ENCODE measurements at places on chromosomes 1 and 21.

- no peak for DNase-seq
Observed at GRCh38 chr1:17682400-17682799, 72.7 kb upstream of the ACTL8 start.

- DNase-seq = no peak
Observed at GRCh38 chr1:238265866-238266265, 375.1 kb upstream of the ZP4 start.

DNA sequence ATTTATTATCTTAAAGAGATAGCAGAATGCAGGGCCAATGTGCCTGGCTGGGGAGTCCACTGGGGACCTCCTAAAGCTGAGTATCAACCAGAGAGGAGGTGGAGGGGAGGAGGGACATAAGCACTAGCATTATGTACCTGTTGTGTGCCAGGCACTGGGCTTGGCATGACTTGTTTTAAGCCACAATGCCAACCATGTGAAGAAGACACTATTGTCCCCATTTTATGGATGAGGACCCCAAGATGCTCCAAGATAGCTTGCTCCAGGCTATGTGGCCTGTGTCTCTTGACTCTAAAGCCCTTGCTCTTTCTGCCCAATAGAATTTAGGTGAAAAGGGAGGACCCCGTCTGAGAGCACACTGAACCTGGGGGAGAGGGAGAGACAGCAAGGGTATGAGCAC lies 111.3 kb downstream of the GLIS1 start:
- DNase-seq = no peak

- no peak for DNase-seq
Observed at GRCh38 chr1:30385246-30385995, 338.0 kb downstream of the MATN1 start.

GRCh38 chr1:160606611-160607010 lies 27.3 kb upstream of the CD84 start:
- DNase-seq = no peak

DNA sequence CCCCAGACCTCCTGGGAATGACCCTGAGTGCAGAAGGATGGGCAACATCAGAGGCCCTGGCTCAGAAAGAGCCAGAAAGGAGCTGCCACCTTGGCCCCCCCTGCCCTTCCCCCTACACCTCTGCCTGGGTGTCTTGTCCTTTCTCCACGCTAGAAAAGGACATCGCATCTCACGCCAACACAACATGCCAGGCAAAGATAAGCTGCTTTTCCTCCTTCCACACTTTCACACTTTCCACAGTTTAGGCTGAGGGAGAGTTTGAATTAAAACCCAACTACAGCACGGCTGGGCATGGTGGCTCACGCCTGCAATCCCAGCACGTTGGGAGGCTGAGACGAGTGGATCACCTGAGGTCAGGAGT lies 109.5 kb downstream of the SPSB1 start:
- DNase-seq = no peak

- no peak for DNase-seq
Observed at GRCh38 chr1:3814771-3815561, 18.7 kb upstream of the LRRC47 start.

- DNase-seq = peak; percentile 77
Observed at GRCh38 chr1:10909697-10910680, 102.5 kb upstream of the TARDBP start.

GRCh38 chr1:10734962-10735544 lies 61.4 kb downstream of the CASZ1 start:
- no peak for DNase-seq

- no peak for DNase-seq
Observed at GRCh38 chr1:219041818-219042217, 131.9 kb upstream of the LYPLAL1 start.

- no peak for DNase-seq
Observed at GRCh38 chr1:243213045-243213787, 41.9 kb downstream of the CEP170 start.

DNA sequence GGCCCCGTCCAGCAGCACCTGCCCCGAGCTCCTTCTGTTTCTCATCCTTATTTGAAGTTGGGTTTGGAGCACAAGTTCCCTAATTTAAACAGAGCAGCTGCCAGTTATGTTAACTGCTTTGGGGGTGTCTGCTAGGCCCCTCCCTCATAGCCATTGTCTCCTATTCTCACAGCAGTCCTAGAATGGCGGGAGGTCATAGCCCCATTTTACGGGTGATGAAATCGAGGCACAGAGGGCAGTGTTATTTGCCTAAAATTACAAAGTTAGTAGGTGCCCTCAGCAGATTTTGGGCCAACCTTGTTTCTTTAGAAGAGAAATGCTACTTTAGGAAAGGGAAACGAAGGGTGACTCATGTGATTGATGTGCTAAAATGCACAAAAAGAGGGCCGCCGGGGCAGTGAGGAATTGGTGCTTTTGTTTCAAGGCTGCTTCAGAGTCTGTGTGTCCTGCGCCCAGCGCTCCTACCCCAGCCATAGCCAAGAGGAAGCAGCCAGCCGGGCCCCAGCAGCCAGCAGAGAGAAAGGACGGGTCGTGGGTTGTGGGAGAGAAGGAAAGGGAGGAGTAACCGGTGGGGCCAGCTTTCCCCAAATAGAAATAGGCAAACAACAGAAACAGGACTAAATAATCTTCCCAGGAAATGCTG lies 13.0 kb downstream of the VANGL1 start:
- DNase-seq = no peak

- no peak for DNase-seq
Observed at GRCh38 chr1:37325509-37326437, 148.6 kb upstream of the ZC3H12A start.

GRCh38 chr1:82538876-82539275 lies 738.1 kb downstream of the ADGRL2 start:
- DNase-seq = no peak

DNA sequence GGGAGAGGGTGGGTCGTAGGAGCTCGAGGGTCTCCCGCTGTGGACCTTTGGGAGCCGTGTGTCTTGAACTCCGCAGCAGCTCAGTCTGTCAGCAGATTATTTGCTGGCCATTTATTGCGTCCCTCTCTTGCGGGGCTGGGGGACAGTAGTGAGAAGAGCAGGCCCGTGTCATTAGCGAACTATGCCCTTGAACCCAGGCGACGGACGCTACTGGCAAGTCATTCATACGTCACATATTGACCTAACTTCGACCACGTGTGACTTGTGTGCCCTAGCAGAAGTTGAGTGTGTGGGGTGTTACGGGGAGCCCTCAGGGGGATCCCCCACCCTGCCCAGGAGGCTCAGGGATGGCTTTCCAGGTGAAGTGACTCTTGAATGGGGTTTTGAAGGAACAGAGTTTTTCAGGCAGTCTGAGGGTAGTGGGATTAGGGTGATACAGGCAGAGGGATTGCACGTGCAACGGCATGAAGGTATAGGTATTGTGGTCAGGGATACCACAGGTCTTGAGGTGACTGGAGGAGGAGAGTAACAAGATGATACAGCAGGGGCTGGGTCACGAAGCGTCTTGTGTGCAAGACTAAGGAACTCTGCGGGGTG lies 13.0 kb downstream of the RCC1 start:
- peak; percentile 55 for DNase-seq

- DNase-seq = no peak
Observed at GRCh38 chr1:18712252-18712600, 81.6 kb downstream of the PAX7 start.

DNA sequence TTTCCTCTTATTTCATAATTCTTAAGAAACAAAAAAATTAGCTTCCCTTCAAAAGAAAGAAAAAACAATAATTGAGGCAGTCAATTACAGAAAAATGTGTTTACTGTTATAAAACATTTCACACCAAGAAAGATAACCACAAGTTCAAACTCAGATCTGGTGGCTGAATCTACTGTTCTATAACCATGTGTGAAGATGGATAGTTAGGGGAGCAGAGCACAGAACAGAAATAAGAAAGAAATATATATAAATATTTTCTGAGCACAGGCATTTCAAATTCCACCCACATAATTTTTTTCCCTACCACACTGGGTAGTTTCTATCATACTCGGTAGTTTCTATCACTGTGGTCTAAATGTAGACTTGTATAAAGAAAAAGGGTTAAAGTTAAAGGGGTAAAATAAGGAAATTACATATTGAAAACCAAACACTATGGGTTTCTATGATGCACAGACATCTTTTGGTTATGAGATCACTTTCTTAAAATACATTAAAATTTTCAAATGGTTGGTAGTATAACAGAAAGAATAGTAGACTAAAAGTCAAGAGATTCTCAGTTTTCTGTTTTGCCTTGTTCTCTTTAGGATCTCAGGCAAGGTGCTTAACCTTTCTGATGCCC lies 10.8 kb downstream of the LYST start:
- DNase-seq = no peak

- peak; percentile 15 for DNase-seq
Observed at GRCh38 chr1:113835686-113836290, 23.5 kb upstream of the RSBN1 start.
